GM03348 (cell line): ENCODE measurements at places on chromosomes 6 and 20.

- no peak for DNase-seq
These were observed 10.0 kb downstream of the GMPR start for GRCh38 chr6:16248271-16248853.

- no peak for DNase-seq
These were observed 106.9 kb downstream of the TRDN start for GRCh38 chr6:123529843-123530242.

DNA sequence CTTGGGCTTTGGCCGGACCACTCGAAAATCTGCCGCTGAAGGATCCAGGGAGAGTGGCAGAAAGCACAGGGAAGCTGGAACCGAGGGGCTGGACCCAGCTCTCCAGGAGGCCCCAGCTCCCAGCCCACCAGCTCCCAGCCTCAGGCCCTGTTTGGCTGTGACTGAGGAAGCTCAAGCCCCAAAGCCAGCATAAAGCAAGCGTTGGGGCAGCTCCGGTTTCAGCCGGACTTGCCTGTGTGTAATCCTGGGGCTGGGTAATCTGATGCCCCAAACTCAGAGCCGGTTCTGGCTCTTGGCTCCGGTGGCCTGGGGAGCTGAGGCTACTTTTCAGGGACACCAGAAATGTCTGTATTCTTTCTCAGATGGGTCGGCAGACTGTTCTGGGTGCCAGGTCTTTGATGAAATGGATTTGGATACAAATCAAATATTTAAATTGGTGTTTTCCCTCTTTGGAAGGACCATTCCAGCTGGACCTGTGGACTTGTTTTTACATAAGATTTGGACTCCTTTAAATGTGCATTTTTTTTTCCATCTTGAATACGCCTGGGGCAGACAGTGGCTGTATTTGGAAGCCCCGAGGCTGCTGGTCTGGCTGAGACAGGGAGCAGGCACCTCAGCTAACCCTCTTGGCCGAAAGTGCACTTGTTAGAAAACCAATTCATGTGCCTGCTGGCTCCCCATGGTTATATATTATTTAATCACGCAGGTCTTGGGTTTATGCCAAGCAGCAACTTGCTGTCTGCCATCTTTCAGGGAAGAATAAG, 29.7 kb downstream of the RPP40 start:
- DNase-seq, result peak; percentile 79

DNA sequence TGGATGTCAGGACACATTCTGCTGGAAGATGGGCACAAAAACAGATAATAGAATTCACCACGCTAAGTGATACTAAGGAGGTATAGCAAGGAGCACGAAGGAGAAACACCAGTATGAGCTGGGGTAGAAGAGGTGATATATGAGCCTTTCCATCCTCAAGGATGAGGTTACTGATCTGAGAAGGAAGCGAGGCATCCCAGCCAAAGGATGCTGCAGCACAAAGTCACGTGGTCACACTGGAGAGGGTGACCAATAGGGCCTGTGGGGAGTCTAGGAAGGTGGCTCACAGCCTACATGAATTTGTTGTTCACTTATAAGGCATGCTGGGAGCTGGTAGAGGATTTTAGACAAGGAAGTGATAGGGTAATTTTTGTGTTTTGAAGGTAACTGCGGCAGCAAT, 1.4 kb downstream of the GINS1 start:
- DNase-seq, result no peak

DNA sequence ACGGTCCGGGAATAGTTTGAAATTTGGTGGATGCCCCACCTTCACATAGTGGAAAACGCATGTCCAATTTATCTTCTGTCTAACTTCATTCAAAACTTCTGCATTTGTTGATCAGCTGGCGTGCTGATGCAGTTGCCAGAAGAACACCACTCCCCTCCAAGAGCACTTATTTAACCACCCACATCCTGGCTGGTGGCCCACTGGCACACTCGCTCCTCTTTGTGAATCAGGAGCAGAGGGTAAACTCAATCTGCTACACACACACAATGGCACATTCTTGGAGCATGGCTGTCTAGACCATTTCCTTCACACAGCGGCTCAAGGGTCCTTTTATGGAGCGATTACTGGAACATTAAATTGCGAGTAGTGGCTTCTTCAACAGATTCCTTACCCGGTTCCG, 55.1 kb upstream of the CEP162 start:
- peak; percentile 51 for DNase-seq

DNA sequence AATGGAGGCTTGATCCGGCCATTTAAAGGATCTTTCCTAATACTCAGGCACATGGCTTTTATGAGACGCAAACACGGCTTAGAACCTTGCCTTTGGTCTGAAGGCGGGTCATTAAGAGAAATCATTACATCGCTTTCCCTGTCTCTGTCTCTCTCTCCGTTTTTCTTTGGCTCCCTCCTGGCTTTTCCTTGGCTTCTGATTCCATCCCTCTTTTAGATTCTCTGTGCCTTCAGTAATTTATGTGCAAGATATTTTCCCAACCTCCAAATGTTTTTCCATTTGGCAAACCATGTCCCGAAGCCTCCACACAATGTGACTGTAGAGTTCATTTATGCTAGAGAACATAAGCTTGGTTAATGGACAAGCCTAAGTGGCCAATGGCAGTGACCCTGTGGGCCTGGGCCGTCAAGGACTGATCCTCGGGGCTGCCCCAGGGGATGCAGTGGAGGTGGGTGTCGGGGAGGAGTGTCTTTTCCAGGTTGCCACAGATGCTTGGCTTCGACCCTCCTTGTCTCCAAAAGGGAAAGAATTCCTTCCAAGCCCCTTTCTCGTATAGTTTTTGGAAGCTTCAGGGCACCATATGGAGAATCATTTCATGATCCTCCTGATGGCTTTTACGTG, 157.0 kb downstream of the SCML4 start:
- no peak for DNase-seq
